LNCaP clone FGC (cell line): ENCODE measurements at places on chromosomes 1 and 21.

GRCh38 chr21:19547951-19548840 lies 1144.6 kb upstream of the TMPRSS15 start:
- DNase-seq, result no peak

DNA sequence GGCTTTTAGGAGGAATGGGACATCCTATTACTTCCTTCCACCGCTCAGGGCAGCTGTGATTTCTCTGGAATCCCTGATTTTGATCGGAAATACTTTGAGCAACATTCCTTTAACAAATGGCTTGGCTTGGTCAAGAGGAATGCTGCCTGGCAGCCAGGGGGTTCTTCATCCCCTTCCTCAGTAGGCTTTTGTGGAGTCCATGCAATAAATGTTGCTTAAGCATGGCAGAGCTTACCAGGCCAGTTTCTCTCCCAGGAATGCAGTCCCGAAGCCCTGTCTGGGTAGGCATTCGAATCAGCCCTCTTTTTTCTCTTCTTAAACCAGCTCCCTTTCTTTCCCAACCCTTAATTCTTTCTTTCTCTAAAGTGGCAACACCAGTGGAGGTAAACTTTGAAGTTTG lies 177.1 kb upstream of the KIAA0040 start:
- DNase-seq, result no peak

- DNase-seq, result no peak
These were observed 5.2 kb upstream of the TARBP1 start for GRCh38 chr1:234484218-234484617.

DNA sequence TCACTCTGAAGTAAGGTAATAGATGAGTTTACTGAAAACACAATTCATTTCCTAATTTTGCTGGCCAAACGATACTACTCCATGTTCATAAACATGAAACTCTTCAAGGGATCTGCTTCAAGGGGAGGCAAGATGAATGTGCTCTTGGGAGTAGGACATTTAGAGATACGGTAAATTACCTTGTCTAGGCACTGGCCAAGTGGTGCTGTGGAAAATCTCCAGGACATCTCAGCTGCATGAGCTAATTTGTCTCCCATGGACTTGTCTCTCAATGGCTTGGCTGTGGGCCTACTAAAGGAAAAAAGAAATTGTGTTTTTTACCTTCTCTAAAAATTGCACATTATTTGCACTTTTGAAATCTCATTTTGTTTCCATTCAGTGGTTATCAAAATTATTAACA lies 780.6 kb downstream of the LTN1 start:
- DNase-seq, result no peak

DNA sequence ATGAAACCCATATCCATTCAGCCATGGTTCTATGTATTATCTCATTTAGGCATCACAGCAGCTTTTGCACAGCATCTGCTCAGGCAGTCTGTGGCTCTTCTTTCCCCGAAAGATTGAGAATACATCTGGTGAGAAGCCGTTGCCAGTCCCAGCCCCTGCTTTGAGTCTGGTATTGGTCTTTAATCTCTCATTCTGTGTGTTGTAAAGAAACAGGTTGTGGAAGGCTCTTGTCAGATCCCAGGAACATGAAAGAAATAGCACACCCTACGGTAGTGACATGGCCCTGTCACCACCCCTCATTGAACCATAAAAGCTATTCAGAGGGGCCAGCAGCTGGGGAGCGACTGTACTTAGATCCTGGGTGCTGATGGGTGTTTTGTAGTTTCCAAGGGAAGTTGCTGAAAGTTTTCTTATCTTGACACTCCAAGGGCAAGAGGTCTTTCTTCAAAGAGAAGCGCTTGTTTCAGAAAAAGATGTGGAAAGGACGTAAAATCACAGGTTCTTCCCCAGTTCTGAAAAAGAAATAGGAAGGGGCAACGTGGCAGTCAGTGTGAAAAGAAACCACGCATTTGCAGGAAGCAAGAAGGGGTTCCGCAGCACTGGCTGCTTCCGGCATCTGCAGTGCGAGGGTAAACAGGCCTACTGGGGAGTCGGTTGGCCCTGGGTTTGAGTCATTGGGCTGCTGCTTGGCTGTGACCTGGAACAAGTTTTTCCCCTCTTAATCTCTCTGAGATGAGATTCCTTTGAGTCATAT lies 145.0 kb downstream of the DHRS3 start:
- DNase-seq, result no peak

DNA sequence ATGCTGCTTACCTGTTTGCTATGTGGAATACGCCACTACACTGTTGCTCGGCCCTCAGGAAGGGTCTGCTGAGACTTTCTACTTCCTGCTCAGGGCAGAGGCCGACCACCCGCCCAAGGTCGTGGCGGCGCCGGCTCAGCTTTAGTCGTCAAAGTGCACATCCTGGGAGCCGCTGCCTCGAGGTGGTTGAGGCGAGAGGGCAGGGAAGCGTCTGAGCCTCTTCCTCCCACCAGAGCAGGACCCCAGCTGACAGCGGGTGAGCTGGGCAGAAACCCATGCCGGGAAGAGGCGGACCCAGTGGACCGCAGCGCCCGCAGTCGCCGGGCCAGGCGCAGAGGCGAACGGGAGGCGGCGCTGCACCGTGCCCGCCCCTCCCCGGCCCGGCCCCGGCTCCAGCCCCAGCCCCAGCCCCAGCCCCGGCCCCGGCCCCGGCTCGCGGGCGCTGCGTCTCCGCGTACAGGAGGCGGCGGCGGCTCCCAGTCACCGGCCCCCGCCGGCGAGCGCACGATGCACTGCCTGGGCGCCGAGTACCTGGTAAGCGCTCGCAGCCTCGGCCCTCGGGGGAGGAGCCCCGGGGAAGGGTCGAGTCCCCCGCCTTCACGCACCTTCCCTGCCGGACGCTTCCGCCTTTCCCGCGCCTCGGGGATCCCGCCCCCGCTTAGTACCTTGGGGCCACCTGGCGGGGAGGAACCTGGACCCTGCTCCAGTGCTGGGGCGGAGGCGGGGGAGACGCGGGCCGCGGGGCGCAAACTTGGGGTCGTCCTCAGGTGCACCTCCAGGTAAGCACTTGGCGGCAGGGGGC lies at the start of gene SLC44A3:
TSS of gene SLC44A3 (plus strand) at position 413 of the 802 bp plus-strand sequence. CDS start at position 508, 95 bp downstream.
- DNase-seq, result no peak

GRCh38 chr1:177859572-177859971 lies 110.3 kb downstream of the SEC16B start:
- no peak for DNase-seq

- DNase-seq, result no peak
These were observed 302.7 kb downstream of the PCP4 start for GRCh38 chr21:40169971-40170370.

GRCh38 chr1:18926315-18927081 lies 24.1 kb upstream of the ALDH4A1 start:
- no peak for DNase-seq

GRCh38 chr1:220684890-220685289 lies 5.3 kb upstream of the C1orf115 start:
- no peak for DNase-seq

DNA sequence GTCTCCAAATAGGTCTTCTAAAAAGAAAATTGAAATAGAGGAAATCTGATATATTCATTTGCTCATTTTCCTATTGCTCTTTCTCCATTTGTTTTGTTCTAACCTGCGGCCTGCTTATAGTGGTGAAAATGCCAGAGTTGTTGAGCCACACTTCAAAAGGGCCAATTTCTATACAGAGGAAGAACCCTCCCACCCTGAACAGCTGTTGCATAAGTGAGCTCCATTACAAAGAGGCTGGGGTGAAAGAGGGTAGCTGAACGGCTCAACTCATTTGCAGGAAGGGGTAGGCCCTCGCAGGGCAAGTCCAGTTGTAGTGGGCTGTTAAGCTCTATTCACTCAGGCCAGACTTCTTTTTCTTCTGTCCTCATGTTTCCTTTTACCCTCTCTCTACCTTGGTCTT lies 8.8 kb downstream of the ADCY10 start:
- no peak for DNase-seq

DNA sequence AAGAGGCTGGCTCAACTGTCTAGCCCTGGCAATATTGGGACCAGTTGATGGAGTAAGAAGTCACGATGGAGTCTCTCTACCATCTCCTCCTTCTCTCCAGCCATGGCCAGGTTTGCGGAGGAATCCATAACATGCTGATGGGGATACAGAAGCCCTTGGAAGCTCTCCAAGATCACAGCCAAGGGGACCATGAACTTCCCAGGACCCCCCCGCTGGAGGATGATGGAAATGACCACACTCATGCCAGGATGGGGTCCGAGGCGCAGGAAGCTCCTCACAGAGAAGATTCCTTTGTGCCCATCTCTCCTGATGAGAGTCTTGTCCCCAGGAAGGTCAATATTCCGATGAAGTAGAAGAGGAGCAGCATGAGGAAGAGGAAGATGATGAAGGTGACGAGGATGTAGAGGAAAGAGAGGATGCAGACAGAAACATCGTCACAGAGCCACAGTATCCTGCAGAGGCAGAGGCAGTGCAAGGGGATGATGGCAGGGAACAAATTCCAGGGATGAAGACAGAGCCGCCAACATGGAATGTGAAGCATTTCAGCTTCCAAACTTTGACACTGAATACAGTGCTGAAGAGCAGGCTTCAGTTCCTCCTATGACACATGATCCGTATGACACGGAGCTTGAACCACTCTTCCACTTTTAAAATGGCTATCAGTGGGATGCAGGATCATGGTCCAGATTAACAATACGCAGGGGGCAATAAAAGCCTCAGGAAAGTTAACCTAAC lies 57.9 kb upstream of the EDN2 start:
- DNase-seq, result no peak

DNA sequence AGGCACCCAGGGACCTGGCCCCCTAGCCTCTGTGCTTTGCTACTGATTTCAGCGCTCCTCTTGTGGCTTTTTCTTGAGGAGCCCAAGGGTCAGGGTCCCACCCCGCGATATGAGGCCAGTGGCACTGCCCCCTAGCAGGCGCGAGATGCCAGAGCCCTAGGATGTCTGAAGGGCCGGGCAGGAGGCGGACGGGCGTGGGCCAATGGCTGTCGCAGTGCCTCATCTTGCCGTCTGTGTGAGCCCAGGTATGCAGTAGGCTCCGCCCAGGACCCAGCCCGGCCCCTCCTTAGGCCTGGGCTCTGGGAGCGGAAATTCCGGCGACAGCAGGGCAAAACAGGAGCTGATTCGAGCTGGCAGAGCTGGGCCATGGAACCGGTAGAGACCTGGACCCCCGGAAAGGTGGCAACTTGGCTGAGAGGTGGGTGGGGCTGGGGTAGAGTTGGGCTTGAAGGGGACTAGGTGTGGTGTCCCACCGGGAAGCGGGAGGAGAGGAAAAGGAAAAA lies at the start of gene CNKSR1:
TSS of gene CNKSR1 (plus strand) at position 310 of the 503 bp plus-strand sequence. CDS start at position 367, 57 bp downstream.
- peak; percentile 37 for DNase-seq

DNA sequence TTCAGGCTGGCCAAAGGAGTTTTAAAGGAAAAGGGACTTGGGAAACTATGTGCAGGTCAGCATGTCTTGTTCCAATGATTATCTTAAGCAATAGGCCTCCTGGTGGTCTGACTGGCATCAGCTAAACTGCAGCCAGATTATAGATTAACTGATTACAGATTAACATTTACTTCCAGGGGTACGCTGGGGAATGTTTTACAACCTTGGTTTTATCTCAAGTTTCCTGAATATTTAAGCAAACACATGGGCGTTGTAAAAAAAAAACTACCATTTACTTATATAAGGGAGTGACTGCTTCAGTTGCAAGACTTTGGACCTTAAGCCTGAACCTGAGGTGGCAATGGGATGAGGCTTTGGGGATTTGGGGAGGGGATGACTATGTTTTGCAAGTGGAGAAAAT lies 600.6 kb upstream of the B3GALT2 start:
- no peak for DNase-seq

GRCh38 chr21:46187261-46187660 lies 3.0 kb upstream of the SPATC1L start:
- DNase-seq, result no peak

DNA sequence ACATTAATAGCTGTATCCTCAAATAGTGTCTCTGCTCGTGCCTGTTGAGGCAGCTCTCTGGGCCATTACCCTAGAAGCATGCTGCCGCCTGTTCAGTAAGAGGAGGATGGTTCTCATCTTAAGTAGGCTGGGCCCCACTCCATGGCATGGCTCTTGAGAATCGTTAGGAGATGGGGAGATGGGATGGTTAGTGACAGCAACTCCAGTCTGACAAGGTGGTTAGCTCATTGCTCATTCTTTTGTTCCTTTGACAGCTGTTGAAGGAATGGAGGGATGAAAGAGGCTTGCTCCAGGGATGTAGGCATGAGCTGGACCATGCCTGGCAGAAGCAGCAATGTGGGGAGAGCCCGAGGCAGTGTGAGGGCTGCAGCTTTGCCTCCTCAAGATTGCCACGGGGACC lies 68.2 kb downstream of the MAP10 start:
- no peak for DNase-seq

DNA sequence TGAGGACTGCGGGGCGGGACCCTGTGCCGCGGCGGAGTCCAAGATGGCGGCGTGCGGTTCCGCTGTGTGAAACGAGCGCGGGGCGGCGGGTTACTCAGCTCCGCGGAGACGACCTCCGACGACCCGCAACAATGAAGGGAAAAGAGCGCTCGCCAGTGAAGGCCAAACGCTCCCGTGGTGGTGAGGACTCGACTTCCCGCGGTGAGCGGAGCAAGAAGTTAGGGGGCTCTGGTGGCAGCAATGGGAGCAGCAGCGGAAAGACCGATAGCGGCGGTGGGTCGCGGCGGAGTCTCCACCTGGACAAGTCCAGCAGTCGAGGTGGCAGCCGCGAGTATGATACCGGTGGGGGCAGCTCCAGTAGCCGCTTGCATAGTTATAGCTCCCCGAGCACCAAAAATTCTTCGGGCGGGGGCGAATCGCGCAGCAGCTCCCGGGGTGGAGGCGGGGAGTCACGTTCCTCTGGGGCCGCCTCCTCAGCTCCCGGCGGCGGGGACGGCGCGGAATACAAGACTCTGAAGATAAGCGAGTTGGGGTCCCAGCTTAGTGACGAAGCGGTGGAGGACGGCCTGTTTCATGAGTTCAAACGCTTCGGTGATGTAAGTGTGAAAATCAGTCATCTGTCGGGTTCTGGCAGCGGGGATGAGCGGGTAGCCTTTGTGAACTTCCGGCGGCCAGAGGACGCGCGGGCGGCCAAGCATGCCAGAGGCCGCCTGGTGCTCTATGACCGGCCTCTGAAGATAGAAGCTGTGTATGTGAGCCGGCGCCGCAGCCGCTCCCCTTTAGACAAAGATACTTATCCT lies 430 bp downstream of the RBM15 start:
- DNase-seq, result no peak

DNA sequence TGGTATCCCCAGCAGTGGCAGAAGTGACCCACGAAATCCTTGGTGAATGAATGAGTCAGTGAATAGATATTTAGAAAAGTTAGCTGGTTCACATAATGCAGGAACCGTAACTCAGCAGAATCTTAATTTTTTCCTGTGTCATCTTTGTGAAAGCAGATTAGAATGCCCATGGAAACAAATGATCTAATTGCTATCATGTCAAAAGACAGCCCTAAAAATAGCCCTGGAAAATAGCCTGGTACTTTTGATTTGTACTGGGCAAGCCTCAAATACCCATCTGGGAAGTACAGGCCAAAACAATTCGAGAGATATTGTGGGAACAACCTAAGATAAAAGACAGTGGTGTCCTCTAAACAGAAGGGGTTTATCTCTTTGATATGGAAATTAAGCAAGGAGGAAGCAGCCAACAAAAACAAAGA lies 21.1 kb downstream of the FYB2 start:
- no peak for DNase-seq

- no peak for DNase-seq
These were observed 898.4 kb downstream of the KCNT2 start for GRCh38 chr1:195709821-195710220.
